Right kidney (tissue), 9 donors: ENCODE measurements at places on chromosomes 13 and 19.
A peak's percentile ranks its signal among the peaks of the same experiment; 100 is the strongest.

DNA sequence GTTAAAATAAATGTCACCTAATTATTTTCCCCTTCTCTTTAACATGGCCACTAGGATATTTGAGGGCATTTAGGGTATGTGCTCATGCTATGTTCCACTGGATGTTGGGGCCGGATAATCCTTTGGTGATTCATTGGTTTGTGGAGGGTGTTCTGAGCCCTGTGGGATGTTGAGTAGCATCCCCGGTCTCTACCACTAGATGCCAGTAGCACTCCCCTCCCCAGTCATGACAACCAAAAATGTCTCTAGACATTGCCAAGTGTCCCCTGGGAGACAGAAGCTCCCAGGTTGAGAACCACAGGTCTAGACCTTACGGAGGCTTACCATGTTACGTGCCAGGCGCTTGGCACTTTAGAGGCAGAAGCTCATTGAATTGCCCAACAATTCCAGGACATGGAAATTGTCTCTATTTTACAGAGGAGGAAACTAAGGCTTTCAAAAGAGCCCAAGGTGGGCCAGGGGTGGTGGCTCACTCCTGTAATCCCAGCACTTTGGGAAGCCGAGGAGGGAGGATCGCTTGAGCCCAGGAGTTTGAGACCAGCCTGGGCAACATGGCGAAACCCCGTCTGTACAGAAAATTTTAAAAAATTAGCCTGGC, 14.1 kb downstream of the SHANK1 start:
- DNase-seq, result no peak

DNA sequence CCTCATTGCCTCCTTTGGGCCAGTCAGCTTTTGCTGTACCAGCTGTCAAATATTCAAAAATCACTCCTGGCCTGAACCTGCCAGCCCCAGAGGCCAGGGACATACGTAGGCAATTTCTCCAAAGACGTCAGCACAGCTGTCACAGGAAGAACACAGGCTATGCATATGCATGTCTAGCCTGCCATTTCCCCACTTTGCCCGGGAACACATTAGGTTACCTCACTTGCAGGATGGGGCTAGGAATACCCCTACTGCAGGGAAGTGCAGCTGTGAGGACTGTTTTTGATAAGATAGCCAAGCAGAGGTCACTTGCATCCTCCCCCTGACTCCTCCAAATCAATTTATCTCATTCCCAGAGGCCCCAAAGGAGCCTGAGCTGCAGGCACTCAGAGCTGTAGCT, 2.8 kb downstream of the ZNF667 start:
- no peak for DNase-seq

DNA sequence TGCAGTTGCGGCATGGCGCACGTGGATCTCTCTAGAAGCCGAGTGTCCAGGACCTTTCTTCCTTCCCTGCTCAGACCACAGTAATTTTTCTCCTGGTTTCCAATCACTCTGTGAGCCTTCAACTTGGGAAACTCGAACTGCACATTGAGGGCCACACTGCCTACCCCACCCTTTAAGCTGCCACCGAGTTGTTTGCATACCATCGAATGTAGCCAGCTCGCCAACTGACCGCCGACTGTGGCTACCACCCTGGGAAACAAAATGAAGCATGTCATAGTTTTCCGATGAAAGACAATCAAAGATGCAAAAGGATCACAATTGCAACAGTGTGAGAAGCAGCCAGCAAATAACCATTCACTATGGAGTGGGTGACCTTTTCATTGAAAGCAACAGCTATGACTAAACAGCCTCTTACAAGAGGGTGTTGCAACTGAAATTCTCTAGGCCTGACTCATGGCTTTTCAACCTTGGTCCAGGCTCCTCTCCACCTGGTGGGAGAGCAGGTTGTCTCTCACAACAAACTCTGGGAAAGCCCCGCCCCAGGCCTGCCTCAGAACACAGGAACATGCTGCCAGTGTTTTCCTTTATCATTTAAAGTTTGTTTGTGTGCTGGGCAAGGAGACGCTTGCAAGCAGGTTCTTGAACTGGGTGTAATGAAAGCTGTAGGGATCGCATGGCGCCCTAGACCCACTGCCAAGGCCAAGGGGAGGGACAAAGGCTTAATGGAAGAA, 141.7 kb upstream of the SERP2 start:
- DNase-seq, result peak; percentile 47

DNA sequence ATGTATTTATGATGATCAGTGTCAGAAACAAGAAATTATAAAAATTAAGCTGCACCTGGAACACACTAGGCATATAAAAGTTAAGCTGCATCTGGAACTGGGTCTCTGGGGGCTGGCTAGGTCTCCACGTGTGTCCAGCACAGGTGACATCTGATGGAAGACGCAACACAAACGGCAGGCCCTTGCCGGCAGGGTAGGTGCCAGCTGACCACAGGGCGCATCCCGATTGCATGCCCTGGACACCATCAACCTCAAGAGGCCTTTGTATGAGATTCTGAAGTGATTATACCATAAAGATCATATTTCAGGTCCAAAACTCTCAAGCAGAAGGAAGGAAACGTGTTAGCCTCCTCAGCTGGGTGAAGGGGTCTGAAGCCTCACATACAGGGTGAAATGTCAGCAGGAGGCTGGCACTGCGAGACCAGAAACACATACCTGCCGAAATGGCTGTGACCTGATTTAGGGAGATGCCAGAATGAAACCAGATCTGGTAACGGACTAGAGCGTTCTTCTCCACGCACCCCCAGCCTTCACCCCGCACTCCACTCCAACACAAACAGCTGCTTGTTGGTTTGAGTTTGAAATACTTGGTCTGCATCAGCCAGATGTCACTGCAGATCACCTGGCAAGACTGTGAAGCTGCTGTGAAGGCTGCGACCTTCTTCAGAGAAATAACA, 37.3 kb downstream of the COL4A1 start:
- DNase-seq, result no peak

GRCh38 chr19:30420881-30421280, 48.7 kb downstream of the ZNF536 start:
- DNase-seq, result no peak

DNA sequence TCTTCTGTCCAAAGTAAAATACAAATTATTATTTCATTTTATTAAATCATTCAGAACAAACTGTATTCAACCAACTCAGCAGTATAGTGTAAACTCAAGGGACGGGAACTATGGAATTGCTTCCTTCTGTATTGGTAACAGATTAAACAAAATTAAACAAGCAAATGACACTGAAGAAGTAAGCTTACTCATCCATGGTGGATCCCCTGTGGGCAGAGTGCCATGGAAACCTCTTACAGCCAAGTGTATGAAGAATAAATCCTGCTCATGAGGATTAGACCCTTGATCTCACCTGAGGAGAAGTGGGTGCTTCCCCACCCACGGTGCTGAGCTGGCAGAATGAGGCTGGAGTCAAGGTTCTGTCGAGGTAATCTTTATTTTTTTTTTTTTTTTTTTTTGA, 18.0 kb upstream of the RFXAP start:
- DNase-seq, result no peak

GRCh38 chr13:111531505-111531904, 211.1 kb downstream of the TEX29 start:
- DNase-seq, result no peak

DNA sequence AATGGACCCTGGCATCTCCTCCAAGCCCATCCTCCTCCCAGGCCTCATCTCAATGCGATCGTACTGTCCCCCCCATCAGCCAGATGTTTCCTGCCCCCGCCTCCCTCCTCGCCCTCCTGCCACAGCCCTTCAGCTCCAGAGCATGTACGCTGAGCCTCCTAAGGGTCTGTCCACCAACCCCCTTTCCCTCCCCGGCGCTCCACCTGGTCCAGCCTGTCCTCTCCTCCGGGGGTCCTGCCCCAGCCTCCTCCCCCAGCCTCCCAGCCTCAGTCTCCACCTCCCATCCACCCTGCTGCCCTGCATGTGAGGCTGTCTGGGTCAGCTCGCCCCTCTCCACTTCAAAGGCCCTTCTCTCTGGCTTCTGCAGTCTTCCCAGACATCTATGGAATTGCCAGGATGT, 4.5 kb downstream of the SIRT2 start:
- no peak for DNase-seq

- no peak for DNase-seq
These were observed 743 bp downstream of the CHAF1A start for GRCh38 chr19:4403005-4403761.

GRCh38 chr19:56778351-56778750, 62.2 kb downstream of the PEG3 start:
- DNase-seq, result no peak

DNA sequence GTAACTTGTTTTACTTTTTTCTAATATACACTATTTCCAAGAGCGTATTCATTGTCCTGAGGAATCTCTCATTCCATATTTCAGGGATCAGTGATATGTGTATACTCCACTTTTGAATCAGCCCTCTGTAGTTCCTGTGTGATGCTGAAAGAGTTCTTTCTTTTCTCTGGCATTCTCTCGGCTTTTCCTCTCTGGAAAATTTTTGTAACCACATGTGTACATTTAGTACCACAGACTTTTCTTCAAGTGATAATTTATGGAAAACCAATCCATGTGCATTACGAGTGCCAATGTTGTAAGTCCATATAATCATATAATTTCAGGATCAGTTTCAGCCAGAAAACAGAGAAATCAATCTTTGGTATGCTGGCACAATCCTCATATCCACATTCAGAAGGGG, 102.2 kb upstream of the MBNL2 start:
- no peak for DNase-seq

DNA sequence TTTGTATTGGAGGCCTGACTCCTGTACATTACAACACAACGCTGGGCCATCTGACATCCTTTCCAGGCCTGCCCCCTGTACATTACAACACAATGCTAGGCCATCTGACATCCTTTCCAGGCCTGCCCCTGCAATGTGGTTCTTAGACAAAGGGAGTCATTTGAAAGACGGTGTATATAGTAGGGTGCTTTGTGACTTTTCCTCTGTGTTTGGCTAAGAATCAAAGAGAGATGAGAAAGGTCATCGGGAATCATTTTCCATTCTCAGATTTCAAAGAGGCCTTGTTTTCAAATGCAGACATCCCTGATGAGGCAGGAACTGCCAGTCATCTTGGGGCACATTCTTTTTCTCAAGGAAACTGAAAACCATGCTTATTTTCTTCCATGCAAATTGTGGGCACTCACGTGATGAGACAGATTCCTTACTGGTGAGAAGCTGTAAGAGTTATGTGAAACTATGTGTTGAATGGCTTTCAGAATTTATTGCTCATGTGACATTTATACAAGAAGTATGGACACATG, 551.6 kb downstream of the MYO16 start:
- no peak for DNase-seq

DNA sequence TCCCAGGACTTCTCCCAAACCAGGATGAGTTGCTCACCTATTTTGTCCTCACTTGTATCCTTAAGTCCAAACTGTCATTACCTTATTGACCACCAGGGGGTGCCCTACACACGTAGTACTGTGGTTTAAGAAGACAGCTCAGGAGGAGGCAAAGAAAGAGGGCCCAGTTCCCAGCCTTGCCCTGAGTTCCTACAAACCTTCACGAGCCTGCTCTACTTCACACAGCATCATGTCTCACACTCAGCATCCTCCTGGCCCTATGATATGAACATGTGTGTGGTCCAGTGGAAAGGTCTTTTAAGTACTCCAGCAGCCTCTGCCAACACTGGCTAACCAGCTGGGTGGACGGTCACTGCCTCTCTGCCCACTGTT, 8.1 kb upstream of the ZNF784 start:
- peak; percentile 74 for DNase-seq

DNA sequence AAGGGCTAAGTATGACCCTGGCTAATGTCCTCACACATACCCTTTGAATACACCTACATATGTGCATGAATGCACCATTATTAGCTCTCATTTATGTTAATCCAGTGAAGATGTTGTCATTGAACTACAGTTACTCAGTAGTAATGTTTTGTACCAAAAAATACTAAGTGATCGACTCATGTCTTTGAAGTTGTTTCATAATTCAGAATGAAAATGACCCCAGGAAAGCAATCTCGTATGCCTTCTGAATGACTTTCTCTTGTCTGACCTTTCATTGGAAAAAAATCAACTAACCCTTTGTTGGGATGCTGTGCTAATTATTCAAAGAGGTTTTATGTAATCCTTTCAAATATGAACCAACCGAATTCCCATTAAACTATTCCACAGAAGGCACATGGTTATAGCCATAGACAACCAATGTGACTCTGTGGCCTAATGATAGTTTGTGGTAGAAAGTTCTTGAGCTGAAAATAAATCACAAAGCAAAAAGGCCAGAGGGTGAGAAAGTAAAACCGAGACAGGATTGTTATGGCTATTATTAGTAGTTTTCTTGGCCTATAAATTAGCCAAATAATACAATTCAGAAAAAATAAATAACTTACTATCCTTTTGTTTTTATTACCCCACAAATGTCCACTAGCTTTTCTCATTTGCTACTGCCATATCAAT, 86.8 kb upstream of the STARD13 start:
- DNase-seq, result no peak

GRCh38 chr13:111115965-111116521, 933 bp downstream of the ARHGEF7 start:
- DNase-seq, result peak; percentile 79

DNA sequence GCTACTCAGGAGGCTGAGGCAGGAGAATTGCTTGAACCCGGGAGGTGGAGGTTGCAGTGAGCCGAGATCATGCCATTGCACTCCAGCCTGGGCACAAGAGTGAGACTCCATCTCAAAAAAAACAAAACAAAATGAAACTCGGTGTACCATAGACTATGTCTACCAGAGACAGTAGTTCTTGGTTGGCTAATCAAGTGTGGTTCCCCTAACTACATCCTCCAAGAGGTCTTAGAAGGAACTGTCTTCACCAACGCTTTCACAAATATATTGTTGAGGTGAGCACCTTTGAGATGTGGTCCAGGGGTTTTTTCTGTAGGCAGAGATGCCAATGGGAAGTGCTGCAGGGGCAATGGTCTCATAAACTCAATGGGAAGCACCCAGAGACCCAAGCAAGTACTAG, 48.0 kb downstream of the RFC3 start:
- DNase-seq, result no peak

DNA sequence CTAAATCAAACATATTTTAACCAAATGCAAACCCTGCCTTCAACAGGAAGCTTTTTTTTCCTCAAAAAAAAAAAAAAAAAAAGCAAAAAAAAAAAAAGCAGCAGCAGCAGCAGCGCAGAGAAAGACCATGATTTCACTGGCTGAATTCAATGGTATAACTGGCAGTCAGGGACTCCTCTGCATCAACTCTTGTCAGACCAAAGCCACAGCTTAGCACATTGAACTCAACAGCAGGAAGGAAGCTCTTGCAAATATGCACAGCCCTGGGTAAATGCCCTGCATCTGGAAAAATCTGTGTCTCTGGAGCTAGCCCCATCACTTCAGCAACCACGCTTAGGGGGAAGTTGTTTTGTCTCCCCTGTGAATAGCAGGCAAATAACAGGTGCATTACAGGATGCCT, 17.6 kb upstream of the DHRS12 start:
- no peak for DNase-seq

- DNase-seq, result no peak
These were observed 45.9 kb downstream of the PCDH9 start for GRCh38 chr13:67184247-67184646.

- DNase-seq, result no peak
These were observed 68.1 kb downstream of the GNG7 start for GRCh38 chr19:2634228-2634951.

- DNase-seq, result no peak
These were observed 67.6 kb upstream of the TDRD3 start for GRCh38 chr13:60329221-60329923.
